ENCODE measurements at places on chromosomes 5 and 9.

GRCh38 chr9:87336407-87336806 is 161.3 kb upstream of the DAPK1 start:
- DNase-seq: peak; percentile 37

DNA sequence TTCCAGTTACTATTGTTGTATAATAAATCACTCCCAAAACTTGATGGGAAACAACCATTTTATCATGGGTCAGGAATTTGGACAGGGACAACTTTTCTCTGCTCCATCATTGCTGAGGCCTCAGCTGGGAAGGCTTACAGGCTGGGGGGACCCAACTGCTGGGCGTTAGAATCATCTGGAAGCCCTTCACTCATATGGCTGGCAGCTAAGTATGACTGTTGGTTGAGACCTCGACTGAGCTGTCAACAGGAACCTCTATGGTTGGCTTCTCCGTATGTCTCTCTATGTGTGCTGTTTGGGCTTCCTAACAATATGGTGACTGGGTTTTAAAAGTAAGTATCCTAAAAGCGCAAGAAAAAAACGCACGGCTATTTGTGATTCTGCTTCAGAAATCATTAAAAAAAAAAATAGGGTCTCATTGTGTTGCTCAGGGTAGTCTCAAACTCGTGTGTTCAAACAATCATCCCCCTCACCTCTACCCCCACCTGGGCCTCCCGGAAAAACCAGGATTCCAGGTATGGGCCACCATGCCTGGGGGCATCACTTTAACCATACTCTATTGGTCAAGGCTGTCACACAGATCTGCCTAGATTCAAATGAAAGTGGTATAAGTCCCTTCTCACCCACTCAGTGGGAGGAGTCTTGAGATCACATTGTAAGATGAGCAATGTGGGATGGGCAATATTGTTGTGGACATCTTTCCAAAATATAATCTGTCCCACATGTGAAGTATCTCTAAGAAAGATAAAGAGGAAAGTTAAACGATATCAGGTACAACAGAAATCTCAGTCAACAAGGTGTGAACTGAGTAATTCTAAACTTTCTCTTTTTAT is 15.2 kb downstream of the FNBP1 start:
- DNase-seq: no peak

DNA sequence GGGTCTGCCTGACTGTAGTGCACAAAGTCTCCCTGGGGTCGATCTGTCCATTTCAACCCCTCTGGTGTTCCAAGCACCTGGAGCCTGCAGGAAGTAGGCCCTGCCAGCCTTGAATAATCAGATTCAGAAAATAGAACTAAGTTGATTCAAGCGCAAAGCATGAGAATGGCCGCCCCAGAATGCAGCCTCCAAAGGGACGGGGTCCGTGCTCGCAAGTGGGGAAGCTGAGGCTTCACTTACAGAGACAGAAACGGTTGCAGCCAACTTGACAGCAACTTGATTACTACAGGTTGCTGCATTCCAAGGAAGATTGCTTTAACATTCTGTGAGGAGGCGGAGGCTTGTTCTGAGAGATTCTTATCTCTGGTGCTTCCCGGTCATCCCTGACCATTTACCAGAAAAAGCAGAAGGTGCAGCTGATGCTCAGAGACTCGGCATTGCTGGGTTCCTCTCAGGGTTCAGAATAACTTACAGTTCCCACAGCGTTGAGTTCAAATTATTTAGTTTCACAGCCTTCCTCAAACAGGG is 14.9 kb upstream of the LRRC14B start:
- no peak for DNase-seq

- DNase-seq: no peak
Measured at GRCh38 chr5:38725371-38725865, 120.4 kb upstream of the OSMR start.

- no peak for DNase-seq
Measured at GRCh38 chr9:91795598-91796241, 154.3 kb downstream of the ROR2 start.

DNA sequence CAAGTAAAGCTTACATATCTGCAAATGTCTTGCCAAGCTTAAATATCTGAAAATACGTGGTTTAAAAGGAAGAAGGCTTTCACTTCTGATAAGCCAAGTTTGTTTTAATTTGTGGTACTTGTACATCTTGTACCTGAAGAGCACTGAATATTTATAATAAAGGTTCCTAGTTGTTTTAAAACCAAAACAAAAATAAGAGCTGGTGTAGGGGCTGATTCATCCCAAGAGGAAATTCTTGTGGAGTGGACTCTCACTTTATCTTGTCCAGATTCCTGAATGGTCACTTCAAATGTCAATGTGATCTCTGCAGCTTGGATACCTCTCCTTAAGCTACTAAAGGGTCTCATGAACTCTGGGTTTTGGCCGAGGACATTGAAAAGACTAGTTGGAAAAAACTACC is 29.5 kb downstream of the MAMDC2 start:
- no peak for DNase-seq

DNA sequence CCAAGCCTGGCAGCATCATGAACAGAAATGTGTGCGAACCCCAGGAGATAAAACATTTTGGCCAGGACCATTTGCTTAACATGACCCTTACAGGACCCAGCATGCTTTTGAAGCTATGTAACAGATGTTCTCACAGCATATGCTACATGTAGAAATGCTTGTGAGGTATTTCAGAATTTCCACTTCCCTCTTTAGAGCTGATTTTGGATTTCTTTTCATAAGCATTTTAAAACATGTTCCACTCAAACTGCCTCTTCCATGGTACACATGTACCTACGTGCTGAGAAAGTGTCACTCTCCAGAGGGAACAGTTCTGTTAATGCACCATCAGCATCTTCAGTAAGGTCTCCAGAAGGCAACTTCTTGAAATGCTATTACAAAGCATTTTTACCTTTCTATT is 15.7 kb upstream of the TSSK1B start:
- DNase-seq: no peak

GRCh38 chr9:83379045-83379444 is 159.2 kb downstream of the FRMD3 start:
- no peak for DNase-seq

DNA sequence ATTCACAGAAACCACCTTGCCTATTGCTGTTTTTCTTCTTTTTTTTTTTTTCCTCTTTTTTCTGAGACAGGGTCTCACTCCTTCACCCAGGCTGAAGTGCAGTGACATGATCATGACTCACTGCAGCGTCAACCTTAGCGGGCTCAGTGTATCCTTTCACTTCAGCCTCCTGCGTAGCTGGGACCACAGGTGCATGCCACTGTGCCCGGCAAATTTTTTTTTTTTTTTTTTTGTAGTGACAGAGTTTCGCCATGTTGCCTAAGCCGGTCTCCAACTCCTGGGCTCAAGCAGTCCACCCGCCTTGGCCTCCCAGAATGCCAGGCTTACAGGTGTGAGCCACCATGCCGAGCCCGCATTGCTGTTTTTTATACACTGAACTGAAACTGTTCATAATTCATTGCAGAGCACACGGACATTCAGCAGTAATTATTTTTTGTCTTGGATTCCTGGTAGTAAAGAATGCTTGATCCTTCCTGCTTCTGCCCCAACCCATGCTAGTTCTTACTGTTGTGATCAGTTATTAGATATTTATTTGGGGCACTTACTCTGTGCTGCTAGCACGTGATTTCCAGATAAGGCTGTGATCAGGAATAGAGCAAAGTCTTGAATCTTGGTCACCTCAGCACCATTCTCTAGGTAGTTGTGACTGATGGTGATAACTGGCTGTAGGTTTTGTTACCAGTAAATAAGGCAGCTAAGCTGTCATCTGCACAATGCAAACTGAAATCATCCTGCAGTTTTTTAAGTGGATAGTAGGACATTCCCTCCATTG is 14.0 kb downstream of the MAP3K1 start:
- no peak for DNase-seq

DNA sequence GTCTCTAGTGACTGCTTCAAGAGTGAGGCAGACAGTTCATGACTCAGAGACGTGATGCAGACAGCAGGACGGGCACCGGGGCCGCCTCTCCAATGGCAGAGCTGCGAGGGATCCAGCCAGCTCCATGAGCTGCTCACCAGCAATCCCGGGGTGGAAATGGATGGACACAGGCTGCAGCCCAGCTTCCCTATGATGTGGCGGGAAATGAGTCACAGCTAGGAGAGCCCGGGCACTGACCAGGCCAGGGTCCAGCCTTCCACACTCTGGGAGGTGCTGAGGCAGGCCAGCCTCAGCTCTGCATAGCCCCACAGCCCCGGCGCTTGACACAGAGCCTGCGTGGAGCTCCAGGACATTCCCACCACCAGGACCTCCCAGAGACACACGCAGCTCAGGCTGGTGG is 244.8 kb upstream of the IRX2 start:
- no peak for DNase-seq

DNA sequence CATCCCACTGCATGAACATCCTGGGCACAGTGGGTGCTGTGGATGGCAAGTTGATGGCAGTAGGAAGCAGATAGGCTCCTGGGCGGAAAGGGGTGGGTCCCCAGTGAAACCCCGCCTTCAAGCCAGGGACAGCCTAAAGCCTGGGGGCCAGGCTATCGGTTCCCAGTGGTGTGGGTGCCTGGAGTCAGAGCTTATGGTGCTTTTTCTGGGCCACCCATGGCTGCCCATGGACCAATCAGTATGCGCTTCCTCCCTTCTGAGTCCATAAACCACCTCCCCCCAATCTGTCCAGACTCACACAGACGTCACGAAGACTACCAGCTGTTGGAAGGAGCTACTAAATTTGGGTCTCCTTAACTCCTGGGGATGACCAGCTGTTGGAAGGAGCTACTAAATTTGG is 17.5 kb upstream of the ECPAS start:
- no peak for DNase-seq

GRCh38 chr5:113268232-113268631 is 166.6 kb downstream of the TSSK1B start:
- DNase-seq: no peak

GRCh38 chr5:167488371-167488770 is 803.1 kb upstream of the WWC1 start:
- peak; percentile 82 for DNase-seq

DNA sequence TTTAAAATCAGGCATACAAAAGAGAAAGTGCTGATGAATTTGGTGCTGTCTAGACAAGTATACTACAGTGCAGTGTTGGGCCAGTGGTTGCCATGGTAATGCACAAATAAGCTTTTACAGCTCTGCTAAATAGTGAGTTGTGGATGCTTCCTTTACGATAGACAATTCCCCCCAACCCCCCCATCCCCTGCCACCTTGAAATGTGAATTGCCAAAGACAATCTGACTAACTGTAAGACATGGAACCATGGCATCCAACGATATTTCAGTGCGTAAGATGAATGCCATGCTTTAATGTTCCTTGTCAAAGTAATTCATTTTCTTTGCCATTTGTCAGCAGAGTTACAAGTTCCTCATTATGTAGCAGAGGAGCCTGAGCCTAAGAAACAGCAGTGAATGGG is 91.5 kb upstream of the NREP start:
- DNase-seq: peak; percentile 19

DNA sequence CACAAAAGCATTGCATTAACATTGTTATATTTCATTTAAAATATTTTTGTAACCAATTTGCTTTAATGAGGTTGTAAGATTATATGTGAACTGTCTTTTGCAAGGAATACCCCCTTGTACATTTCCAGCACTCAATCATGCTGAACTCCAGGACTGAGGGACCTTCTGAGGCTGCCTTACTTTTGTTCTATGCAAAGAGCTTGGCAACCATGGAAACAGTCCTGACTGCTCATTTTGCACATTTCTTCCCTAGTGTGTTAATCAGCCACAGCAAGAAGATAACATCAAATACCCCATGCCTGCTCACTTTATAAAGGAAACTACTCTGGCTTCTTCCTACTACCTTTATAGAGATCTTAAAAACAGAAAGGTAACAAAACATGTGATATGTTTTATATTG is 355.6 kb upstream of the IZUMO3 start:
- DNase-seq: no peak

- DNase-seq: peak; percentile 51
Measured at GRCh38 chr5:139847790-139848507, 52.3 kb downstream of the PSD2 start.

DNA sequence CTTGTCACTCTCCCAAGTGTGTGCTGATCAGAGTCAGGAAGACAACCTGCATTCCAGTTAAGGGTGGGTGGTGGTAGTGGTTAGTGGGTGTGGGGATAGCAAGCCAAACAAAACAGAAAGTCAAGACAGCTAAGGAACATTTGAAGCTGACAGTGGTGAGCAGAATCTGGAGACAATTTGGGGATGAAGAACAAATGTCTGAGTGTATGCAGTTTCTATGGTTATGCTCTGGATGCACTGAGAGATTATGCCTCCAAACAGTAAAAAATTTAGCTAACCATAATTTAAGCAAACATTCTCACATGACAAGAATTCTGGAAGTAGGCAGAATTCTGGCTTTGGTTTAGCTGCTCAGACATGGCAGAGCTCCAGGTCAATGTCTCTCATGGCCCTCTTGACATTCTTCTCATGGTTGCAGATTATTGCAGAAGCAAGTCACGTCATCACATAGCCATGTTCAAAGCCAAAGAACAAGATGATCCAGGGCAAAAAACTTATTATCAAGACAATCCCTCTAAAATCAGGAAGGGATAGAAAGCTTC is 148.7 kb downstream of the LURAP1L start:
- peak; percentile 98 for DNase-seq

- no peak for DNase-seq
Measured at GRCh38 chr5:57600321-57600720, 117.7 kb upstream of the ACTBL2 start.

- peak; percentile 88 for DNase-seq
Measured at GRCh38 chr9:78559449-78559885, 262.5 kb downstream of the PSAT1 start.

GRCh38 chr5:60210810-60211209 is 317.3 kb upstream of the PDE4D start:
- DNase-seq: no peak

DNA sequence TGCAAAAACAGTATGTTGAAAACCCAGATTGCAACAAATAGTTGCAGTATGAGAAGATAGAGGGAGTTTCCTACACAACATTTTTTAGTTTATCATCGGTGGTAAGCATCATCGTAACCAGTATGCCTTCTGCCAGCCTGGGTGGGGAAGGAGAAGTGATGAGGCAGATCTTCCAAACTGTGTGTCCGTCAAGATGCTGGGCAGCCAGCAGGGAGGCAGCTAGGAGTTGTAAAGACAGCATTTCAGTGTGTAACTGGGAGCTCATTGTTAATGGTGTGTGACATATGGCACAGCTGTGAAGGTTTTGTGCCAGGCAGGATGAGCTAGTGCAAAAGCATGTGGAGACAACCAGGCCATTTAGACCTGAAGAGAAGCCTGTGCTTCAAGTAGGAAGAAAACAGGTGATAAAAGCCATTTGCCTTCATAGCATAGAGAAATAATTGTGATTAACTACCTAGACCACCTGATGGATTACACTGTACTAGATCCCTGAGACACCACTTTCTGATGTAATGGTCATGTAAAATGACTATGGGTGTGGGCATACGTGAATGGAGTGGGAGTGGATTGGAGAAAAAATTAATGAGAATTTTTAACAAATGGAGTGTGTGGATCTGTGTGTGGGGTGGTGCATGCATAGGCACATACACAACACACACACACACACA is 347.0 kb upstream of the ADAMTSL1 start:
- no peak for DNase-seq

GRCh38 chr5:142013734-142014521 is 1.1 kb upstream of the GNPDA1 start:
- peak; percentile 42 for DNase-seq

All from fibroblast of skin of right biceps (primary cell).